ENCODE measurements at places on chromosomes 4 and X. TPM values are rescaled to one million over a fixed set of nuclear protein-coding genes. Genes with fewer than 3 reads are reported as not detected.

Gene ALB
- 79.8 TPM for total RNA-seq

GRCh38 chr4:20680736-20681135 lies 19.5 kb upstream of the PACRGL start:
- DNase-seq, result no peak

DNA sequence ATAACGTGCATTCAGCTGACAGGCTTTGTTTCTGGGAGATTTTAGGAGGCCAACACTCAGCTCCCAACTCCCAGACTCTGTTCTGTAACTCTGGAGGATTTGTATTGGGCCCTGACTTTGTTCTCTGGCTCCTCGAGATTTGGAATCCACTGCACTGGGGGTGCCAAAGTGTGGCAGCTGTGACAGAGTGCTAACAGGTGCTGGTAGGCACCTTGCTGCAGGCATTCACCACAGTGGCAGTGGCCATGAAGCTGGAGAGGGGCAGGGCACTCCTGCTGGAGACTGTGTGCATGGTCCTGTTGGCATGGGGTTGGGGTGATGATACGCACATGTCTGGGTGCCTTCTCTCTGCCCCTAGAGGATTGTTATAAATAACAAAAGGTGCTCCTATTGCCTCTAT lies 1094.9 kb upstream of the SLIT2 start:
- no peak for DNase-seq

Gene SLC4A4
- 0.29 TPM for total RNA-seq

DNA sequence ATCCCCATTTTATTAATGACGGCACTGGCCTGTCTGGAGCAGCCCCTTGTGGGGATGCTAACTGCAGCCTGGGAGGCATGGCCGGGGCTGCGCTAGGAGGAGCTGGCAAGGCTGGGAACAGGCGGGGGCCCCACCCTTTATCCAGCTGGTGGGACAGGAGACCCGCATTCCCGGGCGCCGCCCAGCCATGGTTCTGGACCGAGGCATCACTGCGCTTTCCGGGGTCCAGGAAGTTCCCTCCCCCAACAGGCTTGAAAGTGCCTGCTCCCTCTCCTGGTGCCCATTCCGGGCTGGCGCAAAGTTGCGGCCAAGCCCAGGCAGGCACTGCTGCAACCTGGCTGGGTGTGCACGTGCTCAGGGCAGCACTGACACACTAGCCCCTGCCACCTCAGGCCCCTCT lies 124.5 kb downstream of the PARM1 start:
- DNase-seq, result no peak

Gene RBBP7
- total RNA-seq, result 129 TPM

Gene ZNF718
- total RNA-seq, result 13.2 TPM

GRCh38 chrX:100674705-100675104 lies 30.7 kb downstream of the SRPX2 start:
- DNase-seq, result no peak

Gene C1GALT1C1
- total RNA-seq, result 12.7 TPM

Gene BGN
- 9.0 TPM for total RNA-seq

GRCh38 chrX:48492293-48492910 lies 16.4 kb upstream of the PORCN start:
- DNase-seq, result no peak

Gene ATP2B3
- not detected for total RNA-seq

Gene CYSLTR1
- not detected for total RNA-seq

Gene RTL5
- total RNA-seq, result 2.5 TPM

Gene IL21
- total RNA-seq, result not detected

Gene SHISA3
- total RNA-seq, result not detected

Gene CPE
- total RNA-seq, result 4.6 TPM

DNA sequence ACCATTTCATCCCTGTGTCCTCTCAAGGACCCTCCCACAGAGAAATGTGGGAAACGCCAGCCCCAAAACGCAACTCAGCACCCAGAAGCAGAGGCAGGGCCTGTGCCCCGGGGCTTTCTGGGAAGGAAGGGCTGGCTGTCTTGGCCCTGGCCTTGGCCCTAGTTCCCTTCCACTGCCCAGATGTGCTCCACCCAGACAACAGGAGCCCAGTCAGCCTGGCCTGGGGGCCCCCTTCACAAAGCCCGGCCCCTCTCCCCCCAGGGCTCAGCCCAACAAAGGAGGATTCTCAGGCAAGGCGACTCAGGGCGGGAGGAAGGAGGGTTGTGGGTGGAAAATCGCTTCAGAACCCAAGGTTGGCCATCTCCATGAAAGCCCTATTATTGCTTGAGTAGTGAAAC lies 82.5 kb downstream of the PJA1 start:
- DNase-seq, result no peak

- no peak for DNase-seq
These were observed 31.7 kb downstream of the SCML1 start for GRCh38 chrX:17768997-17769396.

Gene SPANXA1
- not detected for total RNA-seq

Gene PDE6B
- not detected for total RNA-seq

Gene RAB9B
- 1.6 TPM for total RNA-seq

GRCh38 chr4:88527787-88528186 lies 4.2 kb upstream of the PYURF start:
- no peak for DNase-seq

GRCh38 chrX:54641530-54641929 lies 111.5 kb downstream of the GNL3L start:
- DNase-seq, result no peak

DNA sequence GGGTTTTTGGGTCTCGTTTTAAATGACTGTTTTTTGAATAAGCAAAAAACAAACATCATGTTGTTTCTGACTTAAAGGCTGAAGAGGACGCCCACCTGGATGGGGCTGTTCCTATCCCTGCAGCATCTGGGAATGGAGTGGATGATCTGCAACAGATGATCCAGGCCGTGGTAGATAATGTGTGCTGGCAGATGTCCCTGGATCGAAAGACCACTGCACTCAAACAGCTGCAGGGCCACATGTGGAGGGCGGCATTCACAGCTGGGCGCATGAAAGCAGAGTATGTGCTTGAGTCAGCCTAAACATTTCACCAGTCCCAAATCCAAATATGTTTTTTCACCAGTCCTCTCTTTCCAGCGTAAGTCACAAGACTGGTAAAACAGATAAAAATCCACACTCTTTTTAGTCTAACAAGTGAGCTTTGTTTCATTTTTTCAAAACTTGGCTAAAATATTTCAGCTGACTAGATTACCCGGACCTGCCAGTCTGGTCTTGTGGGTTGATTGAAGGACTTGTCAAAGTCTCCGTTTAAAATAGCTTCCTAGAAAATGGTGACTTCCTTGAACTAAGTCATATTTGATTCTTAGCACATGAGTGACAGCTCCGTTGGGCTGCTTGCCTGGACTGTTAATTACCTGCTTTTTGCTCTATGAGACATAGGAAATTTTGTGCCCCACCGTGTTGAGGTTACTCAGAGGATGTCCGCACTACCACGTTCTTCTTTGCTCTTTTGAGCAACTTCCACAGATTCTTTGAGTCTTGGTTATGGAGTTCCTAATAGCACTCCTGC lies 20.8 kb downstream of the ENOPH1 start:
- DNase-seq, result no peak

Gene RRAGB
- total RNA-seq, result 9.5 TPM

Gene IQCM
- total RNA-seq, result not detected

Gene SSX1
- total RNA-seq, result not detected

GRCh38 chr4:168421671-168422070 lies 58.6 kb downstream of the DDX60L start:
- no peak for DNase-seq

- no peak for DNase-seq
These were observed 307.0 kb upstream of the CPEB2 start for GRCh38 chr4:14695095-14695845.

Gene KCND1
- total RNA-seq, result 0.88 TPM

GRCh38 chr4:188002751-188003150 lies 7.2 kb downstream of the ZFP42 start:
- no peak for DNase-seq

DNA sequence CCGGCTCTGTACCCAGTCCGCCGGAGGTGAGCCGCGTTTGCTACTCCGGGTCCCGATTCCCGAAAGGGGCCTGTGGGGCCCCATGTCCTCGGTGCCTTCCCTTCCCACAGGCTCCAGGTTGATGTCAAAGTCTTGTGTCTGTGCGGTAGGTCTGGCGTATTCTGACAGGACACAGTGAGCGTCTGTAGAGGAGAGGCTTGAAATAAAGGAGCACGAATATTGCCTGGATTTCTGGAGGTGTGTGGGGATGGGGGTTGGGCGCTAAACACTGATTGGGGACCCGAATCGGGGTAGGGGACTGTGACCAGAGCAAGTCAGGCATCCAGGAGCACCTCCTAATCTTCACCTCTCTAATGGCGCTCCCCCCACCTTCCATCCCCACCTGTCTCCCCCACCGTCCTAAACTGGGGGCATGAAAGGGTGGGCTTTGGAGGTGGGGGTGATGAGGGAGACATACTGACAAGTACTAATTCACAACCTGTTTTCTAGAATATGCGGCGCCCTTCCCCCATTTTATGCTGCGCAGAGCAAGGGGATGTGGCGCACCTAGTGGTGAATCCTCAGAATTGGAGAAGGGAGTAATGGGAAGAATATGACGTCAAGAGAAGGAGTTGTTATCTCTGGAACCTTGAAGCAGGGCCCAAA lies 855 bp downstream of the GPRASP2 start:
- peak; percentile 37 for DNase-seq

Gene CTSO
- total RNA-seq, result 2.3 TPM

Gene P2RY4
- 0.18 TPM for total RNA-seq

All from Caco-2 (cell line).